Subcutaneous adipose tissue (tissue), 4 donors: ENCODE measurements at places on chromosomes 2 and 18. TPM values are rescaled to one million over a fixed set of nuclear protein-coding genes. Genes with fewer than 3 reads are reported as not detected.

C2orf66 gene
- not detected for total RNA-seq

HNRNPA3 gene
- 72.9 TPM for total RNA-seq

CHRND gene
- not detected for total RNA-seq

UNC80 gene
- total RNA-seq: not detected

GREB1 gene
- total RNA-seq: 3.4 TPM

SETBP1 gene
- 27.3 TPM for total RNA-seq

GLI2 gene
- 1.2 TPM for total RNA-seq

ELOA2 gene
- not detected for total RNA-seq
